ENCODE measurements at places on chromosomes 11 and 22.
A peak's percentile ranks its signal among the peaks of the same experiment; 100 is the strongest.

GRCh38 chr22:20567993-20568417 is 60.6 kb downstream of the MED15 start:
- DNase-seq = peak; percentile 62

DNA sequence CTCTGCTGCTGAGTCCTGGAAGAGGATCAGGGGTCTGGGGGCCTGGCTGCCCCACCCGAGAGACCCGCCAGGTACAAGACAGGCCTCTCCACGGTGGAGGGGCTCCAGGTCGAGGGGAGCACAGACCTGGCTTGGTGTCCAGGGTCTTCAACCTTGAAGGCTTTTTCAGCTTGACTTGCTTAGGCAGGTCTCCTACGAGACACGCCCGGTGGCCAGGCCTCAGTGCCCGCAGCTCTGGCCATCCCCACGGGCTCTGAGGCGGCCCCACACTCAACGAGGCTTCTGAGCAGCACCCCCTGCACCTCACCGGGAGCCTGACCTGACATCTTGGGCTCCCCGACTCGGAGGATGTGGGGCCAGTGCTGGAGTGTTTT is 6.6 kb upstream of the PLXNB2 start:
- DNase-seq = no peak

- DNase-seq = peak; percentile 46
Measured at GRCh38 chr22:22748297-22748743, 103.9 kb downstream of the GGTLC2 start.

DNA sequence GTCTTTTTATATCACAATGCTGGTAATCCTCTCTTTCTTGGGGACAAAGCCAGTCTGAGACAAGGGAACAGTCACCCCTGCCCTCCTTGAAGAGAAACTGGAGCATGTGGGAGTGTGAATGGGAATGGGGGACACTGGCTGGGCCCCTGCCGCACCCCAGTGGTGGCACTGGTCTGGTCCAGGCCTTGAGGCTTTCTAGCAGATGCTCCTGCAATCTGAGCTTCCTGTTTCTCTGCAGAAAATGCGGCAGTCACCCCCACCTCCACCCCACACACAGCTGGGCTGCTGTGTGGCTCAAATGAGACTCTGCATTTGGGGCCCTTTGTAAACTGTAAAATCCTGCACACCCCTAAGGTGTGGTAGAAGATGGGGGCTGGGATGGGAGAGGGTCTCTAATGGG is 6.6 kb upstream of the MARK2 start:
- DNase-seq = no peak

DNA sequence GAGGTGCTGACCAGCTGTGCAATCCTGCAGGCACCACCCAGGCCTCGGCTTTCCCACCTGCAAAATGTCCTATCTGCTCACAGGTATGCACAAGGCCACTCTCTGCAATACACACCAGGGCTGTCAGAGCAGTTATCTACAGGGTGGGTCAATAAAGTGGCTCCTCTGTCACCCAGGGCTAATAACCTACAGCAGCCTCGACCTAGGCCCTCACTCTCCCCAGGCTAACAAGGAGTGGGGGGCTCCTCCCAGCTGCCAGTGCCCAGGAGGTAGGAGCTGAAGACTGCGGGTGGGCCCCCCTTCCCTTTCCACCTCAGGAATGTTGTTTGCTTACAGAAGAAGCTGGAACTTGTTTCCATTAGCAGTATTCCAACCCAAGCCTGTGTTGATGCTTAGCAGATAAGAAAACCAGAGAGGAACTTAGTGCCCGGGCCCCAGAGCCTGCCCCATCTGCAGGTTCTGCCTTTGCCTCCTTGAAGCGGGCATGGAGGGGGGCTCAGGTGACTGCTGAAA is 26.8 kb downstream of the MYH9 start:
- DNase-seq = peak; percentile 65

- DNase-seq = no peak
Measured at GRCh38 chr11:35393098-35393497, 26.3 kb downstream of the SLC1A2 start.

- no peak for DNase-seq
Measured at GRCh38 chr11:70607561-70607960, 209.2 kb downstream of the CTTN start.

DNA sequence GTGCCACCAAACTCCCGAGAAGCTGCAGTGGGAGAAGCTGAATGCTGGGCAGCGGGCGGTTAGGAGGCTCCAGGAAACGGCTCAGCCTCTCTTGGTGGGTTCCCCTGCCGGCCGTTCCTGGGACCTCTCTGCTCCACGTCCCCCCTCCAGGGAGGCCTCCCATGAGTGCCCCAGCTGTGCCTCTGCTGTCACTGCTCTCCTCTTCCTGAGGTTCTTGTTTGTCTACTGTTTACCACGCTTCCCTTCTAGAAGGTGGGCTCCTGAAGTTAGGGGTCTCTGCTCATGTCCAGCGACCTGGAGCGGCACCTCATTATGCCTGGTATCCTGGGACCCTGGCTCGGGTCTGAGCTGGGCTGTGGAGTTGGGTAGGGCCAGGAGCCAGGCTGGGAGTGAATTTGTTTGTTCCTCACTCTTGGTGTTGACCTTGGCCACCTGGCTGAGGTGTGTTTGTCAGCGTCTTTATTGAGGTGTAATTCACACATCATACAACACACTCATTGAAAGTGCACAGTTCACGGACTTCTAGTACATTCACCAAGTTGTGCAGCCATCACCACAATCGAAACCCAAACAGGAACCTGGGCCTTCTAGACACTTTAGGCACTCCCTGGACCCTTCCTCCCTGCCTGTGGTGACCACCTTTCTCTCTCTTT is 37.8 kb upstream of the GRAMD4 start:
- DNase-seq = no peak

DNA sequence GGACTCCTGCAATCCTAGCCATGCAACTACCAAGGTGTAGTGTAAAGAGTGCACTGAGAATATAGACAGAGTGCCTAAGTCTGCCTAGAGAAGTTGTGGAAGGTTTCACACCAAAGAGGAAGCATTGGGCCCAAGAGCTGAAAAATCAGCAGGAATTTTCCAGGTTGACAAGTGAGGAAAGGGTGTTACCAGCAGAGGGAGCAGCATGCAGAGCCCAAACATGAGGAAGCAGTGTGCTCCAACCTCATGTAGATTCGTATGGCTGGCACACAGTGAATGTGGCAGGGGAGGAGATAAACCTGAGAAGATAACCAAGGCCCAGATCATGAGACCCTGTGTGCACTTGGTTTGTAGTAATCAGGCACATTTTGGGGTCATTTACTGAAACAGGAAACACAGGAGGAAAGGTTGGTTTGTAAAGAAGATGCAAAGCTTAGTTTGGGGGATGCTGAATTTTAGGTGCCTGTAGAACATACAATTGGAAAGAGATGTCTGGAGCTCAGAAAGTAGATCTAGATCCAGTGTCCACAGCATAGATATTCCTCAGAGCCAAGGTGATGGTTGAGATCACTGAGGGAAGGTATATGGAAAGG is 1.7 kb downstream of the HPX start:
- DNase-seq = peak; percentile 56

- no peak for DNase-seq
Measured at GRCh38 chr11:46290011-46290410, 12.5 kb downstream of the CREB3L1 start.

- no peak for DNase-seq
Measured at GRCh38 chr22:22219140-22219996, 25.2 kb upstream of the VPREB1 start.

DNA sequence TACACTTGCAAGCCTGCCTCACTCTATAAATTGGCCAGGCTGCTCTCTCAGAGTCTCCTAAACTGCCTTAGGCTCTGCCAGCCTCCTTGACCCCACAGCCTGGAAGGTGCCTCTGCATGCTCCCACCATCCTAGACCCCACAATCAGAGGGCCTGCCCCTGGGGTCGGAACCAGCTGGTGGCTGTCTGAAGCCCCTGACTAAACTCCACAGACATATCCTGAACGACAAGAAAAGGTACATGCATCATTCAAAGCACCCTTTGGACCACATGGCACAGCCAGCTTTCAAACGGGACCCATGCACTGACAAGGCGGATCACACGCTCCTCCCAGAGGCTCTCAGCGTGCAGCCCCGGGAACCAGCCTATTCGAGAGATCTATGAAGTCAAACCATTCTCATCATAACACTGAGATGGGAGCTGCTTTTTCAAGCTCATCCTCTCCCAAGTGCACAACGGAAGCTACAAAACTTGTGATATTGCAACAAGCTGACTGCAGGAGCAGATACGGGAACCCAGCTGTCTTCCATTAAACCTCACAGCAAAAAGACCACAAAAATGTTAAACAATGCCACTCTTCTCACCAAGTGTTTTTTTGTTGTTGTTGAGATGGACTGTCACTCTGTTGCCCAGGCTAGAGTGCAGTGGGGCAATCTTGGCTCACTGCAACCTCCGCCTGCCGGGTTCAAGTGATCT is 8.1 kb downstream of the SHANK2 start:
- peak; percentile 5 for DNase-seq

DNA sequence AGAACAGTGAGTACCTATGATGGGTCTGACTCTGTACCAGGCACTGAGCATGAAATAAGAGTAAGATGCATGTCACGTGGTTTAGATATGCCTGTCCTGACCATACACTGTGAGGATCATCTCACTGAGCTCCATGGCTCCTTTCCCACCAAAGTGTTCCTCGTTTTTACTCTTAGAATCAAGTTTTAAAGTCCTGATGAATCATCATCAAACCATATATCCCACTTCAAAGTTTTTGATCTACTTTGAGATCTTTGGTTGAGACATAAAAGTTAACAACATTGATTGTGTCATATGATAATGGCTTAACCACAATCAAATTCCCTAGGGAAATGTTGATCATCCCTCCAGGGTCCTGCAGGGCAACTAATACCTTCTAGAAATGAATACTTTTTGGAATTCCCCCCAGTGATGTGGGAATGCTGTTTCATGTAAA is 12.8 kb downstream of the ETS1 start:
- DNase-seq = no peak

GRCh38 chr11:69010964-69011623 is 2.0 kb downstream of the MRGPRF start:
- peak; percentile 89 for DNase-seq

DNA sequence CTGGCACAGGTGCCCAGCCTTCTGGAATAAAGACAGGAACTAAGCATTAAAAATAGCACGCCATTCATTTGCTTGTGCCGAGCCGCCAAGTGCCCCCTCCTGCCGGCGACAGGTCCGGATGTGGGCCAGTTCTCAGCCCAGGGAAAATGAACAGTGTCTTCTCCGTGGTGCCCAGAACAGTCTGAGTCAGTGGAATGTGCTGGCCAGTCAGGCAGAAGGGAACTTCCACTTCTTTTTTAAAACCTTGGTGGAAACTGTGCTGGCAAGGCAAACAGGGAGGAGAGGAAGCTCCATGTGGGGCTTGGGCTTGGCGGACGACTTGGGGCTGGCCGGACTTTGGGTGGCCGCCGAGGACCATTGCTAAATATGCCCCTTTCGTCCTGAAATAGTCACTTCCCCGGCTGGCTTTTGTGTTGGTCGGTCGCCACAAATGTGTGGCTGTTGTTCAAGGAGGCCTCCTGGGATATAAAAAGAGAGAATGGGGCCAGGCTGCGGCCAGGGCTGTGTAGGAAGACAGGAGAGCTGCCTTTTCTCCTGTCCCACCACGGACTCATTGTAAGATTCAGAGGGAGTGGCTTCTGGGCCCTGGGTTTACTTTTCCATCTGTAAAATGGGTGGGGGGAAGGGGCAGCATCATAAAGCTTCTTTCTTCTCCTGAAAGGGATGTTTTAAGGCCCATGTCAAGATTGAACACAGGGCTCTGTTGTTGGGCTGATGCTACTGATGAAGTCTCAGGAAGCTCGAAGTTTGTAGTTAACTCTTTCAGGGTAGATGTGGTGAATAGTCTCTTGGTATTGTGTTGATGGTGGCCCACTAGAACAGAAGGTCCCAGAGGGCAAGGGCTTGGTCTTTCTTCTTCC is 101.0 kb downstream of the PTPRJ start:
- peak; percentile 83 for DNase-seq

- peak; percentile 51 for DNase-seq
Measured at GRCh38 chr11:16028419-16028818, 327.9 kb downstream of the SOX6 start.

- DNase-seq = no peak
Measured at GRCh38 chr22:48944751-48945620, 882.7 kb downstream of the BRD1 start.

DNA sequence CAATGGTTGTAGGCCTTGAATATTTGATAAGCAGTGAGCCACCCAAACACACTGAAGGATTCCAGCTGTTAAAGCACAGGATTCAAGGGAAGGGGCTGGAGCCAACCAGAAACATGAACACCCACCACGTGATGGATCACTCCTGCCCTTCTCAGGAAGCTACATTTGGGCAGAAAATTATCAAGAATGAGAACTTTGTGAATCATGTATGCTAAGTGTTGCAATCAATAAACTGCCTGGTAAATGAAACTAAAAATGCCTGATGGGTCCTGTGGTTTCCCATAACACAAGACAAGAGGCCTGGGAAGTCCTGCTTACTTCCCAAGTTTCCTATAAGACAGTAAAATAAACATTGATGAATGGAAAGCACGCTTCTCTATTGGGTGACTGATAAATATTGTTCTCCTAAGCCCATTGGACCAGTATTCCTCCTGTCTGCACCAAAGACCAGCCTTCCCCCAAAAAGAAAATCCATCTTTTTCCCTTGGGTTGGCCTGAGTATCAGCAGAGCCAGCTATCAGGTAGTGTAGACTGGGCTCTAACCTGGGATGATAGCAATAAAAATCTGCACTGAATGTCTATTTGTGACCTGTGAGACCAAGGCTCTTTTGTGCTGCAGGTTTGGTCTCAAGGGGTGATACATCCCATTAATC is 98.4 kb downstream of the CCDC83 start:
- no peak for DNase-seq

- DNase-seq = peak; percentile 66
Measured at GRCh38 chr11:44300844-44301563, 8.9 kb downstream of the ALX4 start.

DNA sequence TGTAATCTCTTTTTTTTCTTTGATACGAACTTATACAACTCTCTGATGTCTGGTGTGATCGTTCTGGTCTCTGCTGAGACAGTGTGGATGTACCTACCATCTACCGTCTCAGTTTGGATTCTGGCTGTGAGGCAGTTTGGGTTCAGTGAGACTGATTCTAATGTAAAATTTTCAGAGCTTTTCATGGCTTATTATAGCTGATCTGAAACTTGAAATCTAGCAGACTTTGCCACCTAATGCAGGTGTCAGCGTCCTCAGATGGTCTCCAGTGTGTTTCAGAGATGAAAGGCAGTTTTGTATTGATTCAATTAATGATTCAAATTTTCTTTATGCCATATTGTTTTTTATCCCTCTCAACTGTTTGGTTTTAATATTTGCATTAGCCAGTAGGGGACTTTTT is 35.9 kb downstream of the PPFIBP2 start:
- no peak for DNase-seq

- no peak for DNase-seq
Measured at GRCh38 chr11:11582011-11582701, 39.6 kb downstream of the GALNT18 start.

Data from fibroblast of skin of back (primary cell).